ENCODE measurements at places on chromosomes 6 and 20.

DNA sequence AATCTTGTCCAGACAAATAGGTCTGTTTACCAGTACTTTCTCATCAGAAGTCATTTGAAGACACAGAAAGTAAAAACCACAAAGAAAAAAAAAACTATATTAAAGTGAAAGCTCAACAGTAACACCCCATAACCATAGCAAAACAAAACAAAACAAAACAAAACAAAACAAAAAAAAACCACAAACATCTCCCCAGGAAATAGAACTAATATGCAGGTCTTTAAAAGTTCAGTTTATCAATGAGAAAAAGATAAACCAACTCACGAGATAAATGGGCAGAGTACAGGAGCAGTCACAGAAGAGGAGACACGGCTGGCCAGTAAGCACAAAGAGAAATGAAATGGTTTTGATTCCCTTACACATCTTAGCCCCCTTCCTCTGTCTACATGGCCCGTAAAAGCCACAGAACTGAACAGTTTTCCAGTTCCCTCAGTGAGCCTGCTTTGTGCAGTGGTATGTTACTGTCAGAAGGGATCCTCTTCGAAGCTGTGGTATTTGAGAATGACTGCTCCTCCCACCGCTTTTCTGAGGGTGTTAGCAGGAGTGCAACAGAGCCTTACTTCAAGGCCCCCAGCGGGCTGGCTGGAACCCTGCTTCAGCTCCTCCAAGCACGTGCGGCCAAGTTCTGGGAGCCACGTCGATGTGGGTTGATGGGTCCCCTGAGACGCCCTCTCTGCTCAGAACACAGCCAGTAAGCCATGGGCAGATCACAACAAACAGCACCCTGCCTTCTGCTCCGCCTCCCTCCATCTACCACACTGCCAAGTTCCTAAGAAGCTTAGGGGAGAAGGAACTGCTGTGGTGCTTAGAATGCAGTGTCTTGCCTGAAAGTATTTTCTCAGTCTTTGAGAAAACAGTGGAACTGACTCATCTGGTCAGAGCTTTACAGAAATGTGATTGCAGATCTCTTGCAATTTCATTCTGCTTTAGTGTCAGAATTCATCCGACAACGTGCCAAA is 14.0 kb downstream of the UST start:
- peak; percentile 90 for DNase-seq

DNA sequence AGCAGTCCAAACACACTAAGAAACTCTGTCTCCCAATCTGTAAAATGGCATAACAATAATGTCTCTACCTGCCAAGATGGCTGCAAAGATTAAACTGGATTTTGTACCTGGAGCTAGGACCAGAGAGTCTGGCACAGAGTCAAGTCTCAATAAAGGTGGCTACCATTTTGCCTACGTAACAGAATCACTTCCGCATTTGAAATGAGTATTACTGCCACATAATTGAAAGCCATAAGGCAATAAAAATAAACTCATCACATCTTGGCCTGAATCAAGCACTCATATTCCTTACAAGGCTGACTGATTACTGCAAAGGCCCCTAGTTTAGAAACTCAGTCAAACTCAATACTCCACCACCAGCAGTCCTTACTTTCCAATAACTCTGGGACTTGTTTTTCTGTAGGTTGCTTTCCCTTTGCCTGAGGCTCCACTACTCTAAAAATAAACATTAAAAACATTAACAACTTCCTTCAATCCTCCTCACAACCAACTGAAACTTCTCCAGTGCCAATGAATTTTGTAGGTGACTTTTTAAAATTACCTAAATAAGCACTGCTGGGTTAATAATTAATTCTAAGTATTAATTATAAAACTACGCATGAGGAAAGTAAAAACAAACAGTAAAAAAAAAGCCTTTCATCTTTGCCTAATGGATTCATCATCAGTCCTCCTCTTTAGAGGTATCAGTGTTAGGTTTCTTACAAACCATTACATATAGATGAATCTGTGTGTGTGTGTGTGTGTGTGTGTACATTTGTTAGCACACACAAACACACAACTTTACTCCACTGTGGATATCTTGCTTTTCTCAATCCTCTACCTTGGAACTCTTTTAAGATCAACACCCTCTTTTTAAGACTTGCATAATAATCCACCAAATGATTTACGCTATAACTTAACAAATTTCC is 3.7 kb downstream of the KIF16B start:
- DNase-seq, result no peak

GRCh38 chr6:138450445-138450844 is 46.4 kb downstream of the HEBP2 start:
- no peak for DNase-seq

DNA sequence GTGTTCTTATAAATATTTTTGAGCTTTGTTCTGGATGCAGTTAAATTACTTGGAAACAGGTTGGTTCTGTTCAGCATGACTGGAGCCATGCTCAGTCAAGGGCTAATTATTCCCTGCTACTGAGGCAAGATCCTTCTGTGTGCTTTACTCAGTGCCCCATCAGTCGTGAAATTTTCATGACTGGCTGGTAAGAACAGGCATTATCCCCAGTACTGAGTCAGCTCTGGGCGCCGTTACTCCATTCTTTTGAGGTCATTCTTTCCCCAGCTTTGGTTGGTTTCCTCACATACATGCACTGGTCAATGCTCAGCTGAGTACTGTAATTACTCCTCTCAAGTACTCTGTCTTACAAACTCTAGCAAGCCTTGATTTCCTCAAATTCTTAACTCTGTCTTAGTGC is 71.3 kb downstream of the CDKAL1 start:
- DNase-seq, result peak; percentile 51

GRCh38 chr20:56424931-56425330 is 12.9 kb downstream of the CASS4 start:
- DNase-seq, result no peak

- no peak for DNase-seq
Measured at GRCh38 chr6:114421199-114421598, 78.4 kb upstream of the HS3ST5 start.

DNA sequence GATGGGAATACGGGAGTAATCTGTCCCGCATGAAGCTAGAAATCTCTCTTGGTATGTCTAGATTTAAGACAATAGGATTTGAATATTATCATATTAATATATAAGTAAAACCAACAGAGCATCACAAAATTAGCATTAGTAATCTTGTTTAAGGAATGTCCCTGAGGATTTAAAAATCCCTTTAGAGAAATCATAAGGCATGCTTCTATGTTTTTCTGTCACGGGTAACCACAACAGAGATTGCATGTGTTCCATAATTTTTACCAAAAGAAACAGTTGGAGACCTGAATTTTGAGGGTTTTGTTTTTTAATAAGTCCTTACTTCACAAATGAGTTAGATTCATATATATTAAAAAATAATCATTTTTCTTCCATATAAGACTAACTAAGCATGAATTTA is 146.8 kb downstream of the GJA1 start:
- no peak for DNase-seq

- DNase-seq, result no peak
Measured at GRCh38 chr6:140044626-140045025, 670.2 kb upstream of the CITED2 start.

DNA sequence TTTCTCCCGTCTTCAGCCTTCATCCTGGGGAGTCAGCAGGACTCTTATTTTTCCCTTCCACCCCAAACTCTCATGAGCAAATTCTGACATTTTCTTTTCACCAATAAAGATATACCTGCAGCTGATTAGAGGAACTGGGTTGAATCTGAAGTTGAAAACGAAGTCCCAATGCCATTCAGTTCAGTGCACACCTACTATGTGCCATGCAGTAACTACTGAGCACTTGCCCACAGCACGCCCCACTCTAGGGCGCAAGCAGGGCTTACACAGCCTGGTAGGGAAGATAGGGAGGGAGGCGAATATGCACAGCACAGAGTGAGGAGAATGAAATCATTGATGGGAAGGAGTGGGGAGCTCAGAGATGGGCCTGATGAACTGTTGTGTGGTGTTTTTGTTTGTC is 401.6 kb downstream of the CDC5L start:
- no peak for DNase-seq

DNA sequence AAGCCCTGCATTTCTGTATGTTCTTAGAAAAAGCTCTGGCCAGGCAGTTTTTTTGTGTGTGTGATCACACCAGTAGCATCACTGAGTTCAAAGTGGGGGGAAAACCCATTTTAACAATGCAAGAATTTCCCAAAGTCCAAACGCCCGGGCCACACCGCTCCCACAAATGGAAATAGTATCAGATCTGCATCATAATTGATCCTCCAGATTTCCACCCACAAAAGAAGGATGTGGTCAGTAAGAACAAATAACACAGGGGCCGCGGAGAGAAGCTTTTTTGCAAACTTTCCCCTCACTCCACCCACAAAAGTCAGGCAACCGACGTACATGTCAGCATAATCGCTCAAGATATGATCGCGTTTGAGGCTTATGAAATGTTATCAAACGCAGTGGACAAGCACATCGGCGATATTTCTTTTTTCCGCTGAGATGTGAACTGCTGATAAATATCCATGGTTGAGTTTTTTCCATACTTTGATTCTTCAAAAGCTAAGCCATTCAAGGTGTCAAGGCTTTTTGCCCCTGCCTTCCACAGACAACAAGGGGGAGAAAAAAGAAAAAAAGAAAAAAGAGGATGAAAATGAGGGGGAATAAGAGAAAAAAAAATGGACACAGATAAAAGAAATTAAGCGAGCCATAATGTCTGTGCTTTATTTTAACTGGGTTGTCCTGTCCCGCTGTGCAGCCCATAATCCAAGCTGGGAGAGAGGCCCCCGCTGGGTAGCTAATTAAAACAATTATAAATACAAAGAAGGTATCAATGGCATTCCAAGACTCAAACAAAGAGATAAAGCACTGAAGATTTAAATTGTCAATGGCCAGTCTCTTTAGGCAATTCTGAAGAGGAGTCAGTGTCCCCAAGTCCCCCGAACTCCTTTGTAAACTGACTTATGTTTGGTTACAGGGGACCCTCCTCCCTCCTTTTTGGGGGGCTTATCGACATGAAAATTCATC is 143.5 kb downstream of the ZFP64 start:
- DNase-seq, result no peak

- DNase-seq, result no peak
Measured at GRCh38 chr6:24381476-24382219, 21.1 kb upstream of the MRS2 start.

GRCh38 chr6:92110403-92110802 is 1309.0 kb downstream of the EPHA7 start:
- DNase-seq, result no peak

DNA sequence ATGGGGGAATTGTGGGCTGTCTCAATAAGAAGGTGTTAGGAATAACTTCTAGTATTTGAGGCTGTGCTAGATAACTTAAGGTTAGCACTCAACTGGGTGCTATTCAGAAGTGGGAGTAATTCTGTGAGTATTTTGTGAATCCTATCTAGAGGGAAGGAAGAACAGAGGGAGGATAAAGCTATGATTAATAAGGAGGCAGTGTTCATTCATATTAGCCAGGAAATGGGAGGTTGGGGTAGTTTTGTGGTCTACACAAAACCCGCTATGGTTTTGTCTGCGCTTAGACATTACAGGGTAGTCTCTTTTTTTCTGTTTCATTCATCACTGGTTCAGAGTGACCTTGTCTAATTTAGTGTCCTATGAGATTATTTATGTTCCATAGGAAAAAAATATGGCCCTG is 341.0 kb downstream of the ARHGAP18 start:
- no peak for DNase-seq

DNA sequence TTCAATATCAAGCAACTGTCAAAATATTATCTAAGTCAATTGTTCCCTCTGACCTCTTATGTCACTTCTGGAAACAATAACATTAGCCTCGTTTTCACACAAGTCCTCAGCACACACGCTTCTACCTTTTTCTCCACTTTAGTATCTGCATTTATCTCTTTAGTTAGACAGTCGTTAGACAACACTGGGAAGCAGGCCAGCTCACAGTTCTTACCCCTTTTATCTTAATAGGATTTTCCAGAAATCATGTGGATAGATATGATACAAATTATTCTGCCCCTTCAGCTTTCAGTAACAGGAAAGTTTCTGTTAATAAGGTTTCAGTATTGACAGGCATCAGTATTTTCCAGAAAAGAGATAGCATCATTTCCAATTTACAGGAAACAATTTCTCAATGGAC is 25.9 kb upstream of the HAO1 start:
- DNase-seq, result no peak

GRCh38 chr20:7926767-7927166 is 13.5 kb downstream of the HAO1 start:
- peak; percentile 4 for DNase-seq

GRCh38 chr6:106069478-106069877 is 16.7 kb upstream of the PRDM1 start:
- DNase-seq, result no peak

DNA sequence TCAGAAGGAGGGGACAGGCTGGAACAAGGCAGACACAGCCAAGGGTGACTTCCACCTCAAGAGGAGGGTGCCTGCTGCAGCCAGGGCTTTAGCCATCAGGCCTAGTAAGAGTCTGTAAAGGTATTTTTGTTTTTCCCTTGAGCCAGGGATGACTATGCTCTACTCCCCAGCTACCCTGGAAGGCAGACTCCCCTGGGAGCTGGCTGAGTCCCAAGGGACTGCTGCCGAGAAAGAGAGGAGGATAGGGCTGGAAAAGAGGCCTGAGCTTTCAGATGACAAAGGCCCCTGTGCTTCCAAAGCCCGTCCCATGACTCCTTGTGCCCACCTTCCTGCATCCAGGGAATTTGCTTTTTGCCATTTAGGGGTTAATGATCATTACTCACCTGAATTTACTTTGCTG is 14.0 kb upstream of the GSTA4 start:
- DNase-seq, result no peak
